ENCODE measurements at places on chromosomes 12 and 14.

DNA sequence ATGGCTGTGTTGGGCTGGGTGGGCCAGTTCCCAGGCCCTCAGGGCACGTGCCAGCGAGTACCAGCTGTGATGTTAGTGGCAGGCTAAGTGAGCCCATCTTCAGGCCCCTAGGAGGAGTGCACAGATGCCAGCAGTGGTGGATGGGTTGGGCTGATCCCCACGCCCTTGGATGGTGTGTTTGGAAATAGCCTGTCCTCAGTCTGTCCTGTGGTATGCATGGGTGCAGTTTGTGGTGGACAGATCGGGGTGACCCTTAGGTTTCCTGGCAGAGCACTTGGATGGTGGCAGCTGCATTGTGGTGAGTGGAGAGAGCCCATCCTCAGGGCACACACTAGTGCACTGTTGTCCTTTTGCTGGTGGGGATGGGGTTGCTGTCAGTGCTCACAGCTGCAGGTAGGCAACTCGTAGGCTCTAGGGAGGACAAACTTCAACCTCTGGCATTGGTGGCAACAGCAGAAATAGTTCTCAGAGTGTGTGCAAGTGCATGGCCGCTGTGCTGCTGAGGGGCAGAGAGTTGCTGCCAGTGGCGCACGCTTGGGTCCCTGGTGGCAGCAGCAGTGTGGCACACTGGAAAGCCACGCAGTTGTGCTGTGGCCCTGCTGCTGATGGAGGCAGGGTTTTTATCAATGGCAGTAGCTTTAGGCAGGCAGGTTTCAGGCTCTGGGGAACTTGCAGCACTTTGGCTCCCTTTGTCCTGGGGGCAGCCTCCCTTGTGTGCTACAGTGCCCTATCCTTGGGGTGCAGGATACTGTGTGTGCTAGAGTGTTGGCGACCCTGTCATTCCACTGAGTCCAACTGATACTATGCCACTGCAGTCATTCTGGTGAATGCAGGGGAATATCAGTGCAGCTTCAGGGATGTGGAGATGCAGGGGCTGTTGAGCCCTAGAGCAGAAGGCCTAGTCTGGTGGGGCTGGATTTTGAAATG is 65.5 kb downstream of the FBXO33 start:
- DNase-seq: no peak

GRCh38 chr12:117033382-117034221 is 65.6 kb downstream of the TESC start:
- DNase-seq: no peak

- DNase-seq: no peak
Observed at GRCh38 chr12:107399046-107399445, 286.6 kb upstream of the PWP1 start.

DNA sequence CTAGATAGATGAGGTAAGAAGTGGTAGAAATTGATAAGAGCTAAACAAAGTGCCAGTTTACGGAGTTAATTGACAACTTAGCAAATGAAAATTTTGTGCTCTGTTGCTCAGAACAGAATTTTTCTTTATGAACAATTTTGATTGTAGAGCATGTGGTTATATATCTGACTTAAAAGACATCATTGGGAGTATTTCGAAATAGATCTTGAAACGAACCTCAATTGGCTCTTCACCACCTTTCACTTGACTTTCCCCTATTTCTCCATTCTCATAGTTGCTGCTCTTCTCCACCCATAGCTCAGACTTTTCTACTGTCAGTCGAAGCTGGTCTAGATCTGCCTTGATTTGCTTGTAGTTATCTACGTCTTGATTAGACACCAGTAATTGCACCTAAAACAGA is 212.1 kb downstream of the ITPR2 start:
- no peak for DNase-seq

GRCh38 chr14:93079321-93079720 is 36.4 kb downstream of the ITPK1 start:
- DNase-seq: no peak

GRCh38 chr12:123748661-123749060 is 13.4 kb upstream of the DNAH10 start:
- DNase-seq: no peak

DNA sequence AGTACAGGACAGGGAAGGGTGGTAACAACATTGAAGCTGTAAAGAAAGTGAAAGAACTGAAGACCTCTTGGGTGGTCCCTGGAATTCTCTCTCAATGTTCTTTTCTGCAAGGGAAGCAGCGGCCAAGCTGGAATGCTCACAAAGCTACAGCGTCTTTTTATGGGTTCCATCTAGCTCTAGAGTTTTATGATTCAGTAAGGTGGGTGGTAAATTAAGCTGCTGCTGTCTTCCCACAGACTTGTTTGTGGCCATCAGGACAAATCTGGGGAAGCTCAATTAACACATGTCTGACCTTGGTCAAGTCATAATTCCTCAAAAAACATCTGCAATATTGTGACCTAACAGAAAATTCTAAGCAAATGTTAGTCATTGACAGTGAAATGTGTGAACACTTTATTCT is 139.1 kb downstream of the MED13L start:
- DNase-seq: no peak

GRCh38 chr14:99174081-99174769 is 97.8 kb downstream of the BCL11B start:
- no peak for DNase-seq

- peak; percentile 34 for DNase-seq
Observed at GRCh38 chr14:72451054-72451972, 442.6 kb downstream of the DPF3 start.

Data from activated CD4-positive, alpha-beta T cell treated with anti-CD3 and anti-CD28 coated beads for 48 hours (primary cell).